Kidney epithelial cell (primary cell): ENCODE measurements at places on chromosomes 4 and X. TPM values are rescaled to one million over a fixed set of nuclear protein-coding genes. Genes with fewer than 3 reads are reported as not detected.

GRCh38 chr4:112889619-112890527 is 159.6 kb upstream of the ANK2 start:
- no peak for DNase-seq

DNA sequence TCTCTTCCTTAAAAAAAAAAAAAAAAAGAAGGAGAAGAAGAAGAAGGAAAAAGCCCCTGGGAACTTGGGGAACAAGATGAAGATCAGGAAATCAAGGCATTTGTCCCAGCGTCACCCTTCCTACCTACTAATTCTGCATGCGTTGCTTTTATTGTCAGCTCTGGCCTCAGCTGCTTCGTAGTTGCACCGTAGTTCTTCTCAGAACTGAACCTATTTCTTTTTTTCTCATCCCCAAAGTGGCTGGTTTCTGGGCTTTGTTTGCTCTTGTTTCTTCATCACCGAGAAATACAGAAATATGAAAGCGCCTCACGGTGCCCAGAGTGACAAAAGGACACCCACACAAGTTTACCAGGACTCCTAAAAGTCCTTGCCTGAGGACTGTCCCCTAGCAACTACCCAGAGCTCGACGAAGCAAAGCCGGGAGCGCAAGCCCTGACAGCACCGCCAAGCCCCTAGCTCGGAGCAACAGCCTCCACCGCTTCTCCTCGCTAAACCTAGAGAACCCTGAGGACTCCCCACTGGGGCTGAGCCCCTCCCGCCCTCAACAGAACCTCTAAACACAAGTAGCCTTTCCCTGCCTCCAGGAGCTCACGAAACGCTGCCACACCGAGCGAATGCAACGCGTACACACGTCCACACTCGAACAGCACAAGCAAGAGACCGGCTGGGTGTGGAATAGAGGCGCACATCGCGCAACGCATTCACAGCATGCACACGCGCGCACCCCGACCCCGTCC is 710 bp downstream of the PRKG2 start:
- DNase-seq, result no peak

DNA sequence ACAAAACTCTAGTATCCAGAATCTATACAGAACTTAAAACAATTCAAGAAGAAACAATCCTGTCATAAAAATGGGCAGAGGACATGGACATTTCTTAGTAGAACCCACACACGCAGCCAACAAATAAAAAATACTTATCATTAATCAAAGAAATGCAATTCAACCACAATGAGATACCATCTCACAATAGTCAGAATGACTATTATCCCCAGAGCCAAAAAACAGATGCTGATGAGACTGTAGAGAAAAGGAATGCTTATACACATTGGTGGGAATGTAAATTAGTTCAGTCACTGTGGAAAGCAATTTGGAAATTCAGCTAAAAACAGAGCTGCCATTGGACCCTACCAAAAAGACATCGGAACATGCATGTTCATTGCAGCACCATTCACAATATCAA is 37.9 kb downstream of the RAB40AL start:
- no peak for DNase-seq

GRCh38 chr4:140131675-140132229 is 22.2 kb downstream of the MAML3 start:
- DNase-seq, result no peak

DNA sequence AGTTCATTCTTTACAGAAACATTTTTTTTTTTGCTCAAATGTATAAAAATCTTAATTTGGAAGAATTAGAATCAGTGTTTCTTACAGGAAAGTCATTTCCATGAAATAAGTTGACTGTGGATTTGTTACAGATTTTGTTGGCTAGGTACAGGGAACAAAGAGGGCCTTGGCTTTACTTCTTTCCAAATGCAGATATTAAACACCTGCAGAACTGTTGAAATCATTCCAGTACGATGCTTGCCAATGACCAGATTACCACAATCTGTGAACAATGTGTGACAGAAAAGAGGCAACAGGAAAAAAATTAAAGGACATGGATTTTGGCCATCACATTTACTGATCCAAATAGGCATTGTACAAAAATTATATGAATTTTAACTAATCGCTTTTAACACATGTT is 70.8 kb downstream of the ANXA10 start:
- no peak for DNase-seq

- peak; percentile 61 for DNase-seq
These were observed 70.8 kb downstream of the NPNT start for GRCh38 chr4:105966051-105966450.

GRCh38 chrX:44282753-44283152 is 60.7 kb downstream of the EFHC2 start:
- no peak for DNase-seq

- no peak for DNase-seq
These were observed 628 bp downstream of the SCLT1 start for GRCh38 chr4:129092631-129093190.

GRCh38 chrX:132200976-132201375 is 18.3 kb downstream of the RAP2C start:
- DNase-seq, result no peak

DNA sequence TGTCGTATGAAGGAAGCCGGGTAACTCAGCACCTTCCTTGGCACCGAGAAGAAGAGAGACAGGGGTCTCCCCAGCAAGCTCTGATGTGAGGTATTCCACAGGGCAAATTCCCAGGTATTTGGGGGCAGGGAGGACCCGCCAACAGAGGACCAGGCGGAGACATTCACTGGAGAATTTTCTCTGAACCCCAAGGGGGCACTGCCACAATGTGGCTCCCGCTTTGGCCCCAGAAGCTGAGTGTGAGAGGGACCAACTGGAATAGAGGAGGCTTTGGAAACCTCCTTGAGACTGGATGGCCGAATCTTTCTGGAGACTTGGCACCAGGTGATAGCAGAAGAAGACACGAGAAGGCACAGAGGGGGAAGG is 735 bp upstream of the GABRE start:
- no peak for DNase-seq

- no peak for DNase-seq
These were observed 33.9 kb downstream of the TRPC5 start for GRCh38 chrX:112048707-112049106.

DNA sequence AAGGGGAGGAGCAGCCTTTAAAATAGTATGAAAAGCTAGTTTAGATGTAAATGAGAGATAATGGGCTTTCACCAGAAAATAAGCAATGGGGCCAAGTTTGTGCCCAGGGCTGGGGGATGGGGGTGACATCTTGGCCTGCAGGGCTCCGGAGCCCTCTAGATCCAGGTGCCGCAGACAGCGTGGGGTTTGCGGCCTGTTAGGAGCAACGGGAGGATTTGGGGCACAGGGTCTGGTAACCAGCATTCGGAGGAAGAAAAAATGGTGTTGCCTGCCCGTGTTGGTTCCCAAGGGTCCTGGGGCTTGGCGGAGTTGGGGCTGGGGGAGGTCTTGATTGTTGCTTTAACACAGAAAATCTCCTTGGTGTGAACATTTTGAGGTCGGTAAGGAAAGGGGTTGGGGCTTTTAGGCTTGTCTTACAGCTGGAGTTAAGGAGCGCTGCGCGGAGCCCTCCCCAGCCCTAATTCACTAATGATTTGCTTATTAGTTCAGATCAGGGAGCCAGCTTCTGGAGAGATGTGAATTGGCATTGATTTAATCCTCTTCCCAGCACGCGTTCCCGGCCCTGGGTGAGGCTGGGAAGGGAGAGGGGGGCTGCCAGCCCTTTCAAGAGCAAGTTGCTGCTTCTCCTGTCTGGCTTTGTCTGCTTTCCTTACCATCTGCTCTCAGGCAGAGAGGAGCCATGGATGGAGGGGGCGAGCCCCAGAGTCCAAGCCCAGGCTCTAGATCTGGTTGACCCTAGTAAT is 443.4 kb downstream of the BCOR start:
- DNase-seq, result no peak

DNA sequence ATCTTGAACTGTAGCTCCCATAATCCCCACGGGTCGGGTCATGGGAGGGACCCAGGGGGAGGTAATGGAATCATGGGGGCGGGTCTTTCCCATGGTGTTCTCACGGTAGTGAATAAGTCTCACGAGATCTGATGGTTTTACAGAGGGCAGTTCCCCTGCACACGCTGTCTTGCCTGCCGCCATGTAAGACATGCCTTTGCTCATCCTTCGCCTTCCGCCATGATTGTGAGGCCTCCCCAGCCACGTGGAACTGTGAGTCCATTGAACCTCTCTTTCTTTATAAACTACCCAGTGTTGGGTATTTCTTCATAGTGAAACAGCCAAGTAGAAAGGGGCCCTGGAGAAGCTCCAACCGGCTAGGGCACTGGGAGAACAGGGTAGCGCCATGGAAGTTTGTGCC is 12.3 kb downstream of the CTAG1A start:
- no peak for DNase-seq

The FAM53A gene
- total RNA-seq, result 1.1 and 5.2 TPM in 2 replicates

The SH2D1A gene
- total RNA-seq, result not detected in 2 replicates

The MAGEA2 gene
- not detected in 2 replicates for total RNA-seq

The DYNLT3 gene
- total RNA-seq, result 28.2 and 35.6 TPM in 2 replicates

The SYTL5 gene
- 0.08 TPM in 1 of 2 replicates, not detected in the other for total RNA-seq

The CXCL11 gene
- total RNA-seq, result 0.07 TPM in 1 of 2 replicates, not detected in the other
